Bone marrow (tissue), 2 donors: ENCODE measurements at places on chromosomes 3 and 15.

GRCh38 chr3:112090887-112091586, 4.8 kb downstream of the C3orf52 start:
- DNase-seq, result no peak

GRCh38 chr15:53378096-53378800, 381.2 kb downstream of the WDR72 start:
- no peak for DNase-seq

DNA sequence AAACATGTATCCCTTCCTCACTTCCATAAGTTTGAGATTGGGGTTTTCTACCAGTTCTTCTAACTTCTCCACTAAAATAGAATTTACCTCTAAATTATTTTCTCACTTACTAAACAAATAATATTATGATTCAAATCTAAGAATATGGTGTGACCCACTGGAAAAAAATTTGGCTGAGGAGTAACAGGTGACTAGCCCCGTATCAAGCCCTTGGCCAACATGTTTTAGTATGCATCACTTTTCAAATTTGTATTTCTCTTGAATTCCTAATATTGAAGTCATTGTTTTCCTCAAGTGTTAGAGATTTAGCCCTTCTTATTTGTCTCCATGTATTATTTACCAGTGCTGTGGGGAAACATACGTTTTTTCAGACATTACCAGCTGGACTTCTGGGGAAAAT, 759.4 kb downstream of the NSUN3 start:
- no peak for DNase-seq

DNA sequence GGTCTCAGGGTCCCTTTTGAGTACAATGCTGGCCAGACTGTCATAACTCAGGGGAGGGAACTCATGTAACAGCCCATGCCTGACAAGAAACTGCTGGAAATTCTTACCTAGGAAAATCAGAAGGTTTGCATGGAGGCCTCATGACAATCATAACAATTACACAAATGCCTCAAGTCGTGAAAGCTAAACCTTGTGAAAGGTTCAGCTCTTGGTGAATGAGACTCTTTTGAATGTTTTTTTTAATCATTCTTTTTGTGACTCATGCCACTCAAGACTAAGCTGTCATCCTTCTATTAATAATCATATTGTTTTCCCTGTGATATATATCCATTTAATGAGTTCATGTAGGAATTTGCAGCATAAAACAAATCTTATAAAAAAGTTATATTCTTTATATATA, 61.4 kb upstream of the LEKR1 start:
- DNase-seq, result no peak

DNA sequence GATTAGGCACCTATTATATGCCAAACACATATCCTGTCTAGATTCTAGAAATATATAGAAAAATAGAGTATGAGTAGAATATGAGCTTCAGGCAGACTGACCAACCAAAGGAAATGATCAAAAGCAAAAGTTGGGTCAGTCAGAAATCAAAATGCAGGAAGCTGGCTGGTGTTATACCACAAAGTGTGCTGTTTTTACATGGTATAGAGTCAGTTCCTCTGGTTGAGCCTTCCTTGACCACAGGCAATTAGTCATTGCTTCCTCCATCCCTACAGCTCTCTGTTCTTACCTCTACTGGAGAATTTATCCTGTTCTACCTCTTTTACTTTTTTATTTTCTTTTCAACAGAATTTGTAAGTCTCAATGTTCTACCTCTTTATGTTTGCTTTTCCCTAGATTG, 149.8 kb downstream of the TMCO5A start:
- DNase-seq, result no peak

DNA sequence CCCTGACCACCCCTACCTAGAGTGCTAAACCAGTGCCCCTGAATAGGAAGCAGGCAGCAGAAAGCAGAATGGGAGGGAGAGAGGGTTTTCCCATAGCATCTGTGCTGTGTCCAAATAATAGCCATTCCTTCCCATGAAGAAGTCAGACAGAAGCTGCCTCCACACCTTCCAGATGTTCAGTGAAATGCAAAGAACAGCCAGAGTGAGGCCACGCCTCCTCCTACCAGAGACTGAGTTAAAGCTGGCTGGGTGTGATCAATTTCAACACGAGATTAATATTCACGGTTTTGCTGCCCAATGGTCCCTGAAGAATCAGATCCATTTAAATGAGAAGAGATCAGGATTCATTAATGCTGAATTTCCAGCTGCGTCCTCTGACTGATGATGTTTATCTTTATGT, 111.8 kb downstream of the SRGAP3 start:
- DNase-seq, result no peak

DNA sequence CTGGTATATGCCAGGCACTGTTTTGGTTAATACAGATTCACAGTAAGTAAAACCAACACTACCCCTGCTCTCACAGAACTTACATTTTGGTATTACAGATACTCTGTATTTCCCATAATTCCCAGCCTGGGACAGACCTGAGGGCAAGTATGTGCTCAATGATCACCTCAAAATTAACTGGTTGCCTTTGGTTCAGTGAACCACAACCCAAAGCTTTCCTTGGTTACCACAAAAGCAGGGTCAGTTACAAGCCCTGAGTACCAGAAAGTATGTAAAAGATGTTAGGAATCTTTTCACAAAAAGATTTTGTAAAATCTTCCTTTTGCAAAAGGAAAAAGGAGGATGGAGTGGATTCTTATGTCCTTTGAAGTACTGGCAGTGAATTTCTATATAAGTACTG, 72.2 kb upstream of the GUCA1C start:
- DNase-seq, result no peak

GRCh38 chr3:66400411-66401156, 100.2 kb downstream of the LRIG1 start:
- no peak for DNase-seq

DNA sequence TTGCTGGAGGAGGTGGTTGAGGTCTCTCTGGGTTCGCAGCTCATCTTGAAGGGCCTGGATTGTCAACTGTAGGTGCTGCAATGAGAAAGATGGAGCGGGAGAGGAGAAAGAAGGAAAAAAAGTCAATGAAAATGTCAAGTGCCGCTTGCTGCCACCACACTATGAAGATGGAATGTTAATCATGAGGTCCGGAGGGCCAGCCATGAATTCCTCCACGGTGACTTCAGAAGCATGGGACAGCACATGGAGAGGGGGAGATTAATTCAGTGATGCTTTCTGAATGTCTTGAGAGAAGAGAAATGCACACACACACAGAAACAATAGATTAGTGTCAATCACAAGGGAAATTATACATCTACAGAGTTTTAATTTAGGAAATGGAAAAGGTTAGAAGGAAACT, 171.9 kb downstream of the ERC2 start:
- no peak for DNase-seq

DNA sequence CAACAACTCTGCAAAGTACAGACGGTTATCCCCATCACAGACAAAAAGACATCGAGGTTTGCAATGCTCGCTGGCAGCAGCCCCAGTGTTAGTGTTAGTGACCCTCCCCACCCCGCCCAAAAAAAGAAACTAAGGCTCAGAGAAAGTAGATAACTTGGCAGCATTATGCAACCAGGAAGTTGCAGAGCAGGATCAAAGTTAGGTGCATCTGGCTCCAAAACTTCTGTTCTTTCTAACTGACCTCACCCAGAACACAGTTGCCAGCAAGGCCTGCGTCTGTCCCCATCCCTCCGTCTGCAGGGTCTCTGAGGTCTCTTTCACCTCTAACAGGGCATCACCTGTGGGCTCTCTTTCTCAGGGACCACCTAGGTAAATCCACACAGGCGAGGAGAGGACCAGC, 51.5 kb downstream of the BDH1 start:
- DNase-seq, result no peak

- no peak for DNase-seq
Observed at GRCh38 chr3:126466886-126467610, 8.6 kb downstream of the ZXDC start.

DNA sequence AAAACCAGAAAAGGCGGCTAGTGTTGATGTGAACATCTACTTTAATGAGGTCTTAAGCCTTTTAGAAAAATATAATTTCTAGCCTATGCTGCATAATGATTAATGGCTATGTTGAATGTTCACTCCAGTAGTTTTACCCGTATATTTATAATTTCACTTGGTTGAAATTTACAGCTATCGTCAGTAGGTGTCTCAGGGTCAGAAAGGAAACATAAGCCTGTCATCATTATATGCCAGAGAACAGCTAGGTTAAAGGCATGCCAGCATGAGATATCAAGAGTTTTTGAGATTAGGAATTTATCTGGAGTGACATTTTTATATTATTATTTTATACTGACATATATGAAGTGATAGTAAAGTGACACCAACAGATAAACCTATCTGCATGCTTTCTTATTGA, 904.1 kb downstream of the OTOL1 start:
- DNase-seq, result no peak
